ENCODE measurements at places on chromosomes 4 and X. TPM values are rescaled to one million over a fixed set of nuclear protein-coding genes. Genes with fewer than 3 reads are reported as not detected.

Gene STATH
- polyA plus RNA-seq: 1.5 TPM

- DNase-seq: no peak
Observed at GRCh38 chr4:168569066-168569930, 72.4 kb downstream of the PALLD start.

GRCh38 chr4:139188648-139189416, 11.8 kb upstream of the ELF2 start:
- no peak for DNase-seq

- DNase-seq: no peak
Observed at GRCh38 chr4:122865425-122865824, 38.8 kb downstream of the FGF2 start.

GRCh38 chr4:8215001-8215427, 15.9 kb downstream of the SH3TC1 start:
- peak; percentile 71 for DNase-seq

Gene TIGD2
- 15.0 TPM for polyA plus RNA-seq

GRCh38 chr4:687048-687970, 1.6 kb downstream of the SLC49A3 start:
- no peak for DNase-seq

GRCh38 chr4:145436796-145437195, 44.9 kb upstream of the SMAD1 start:
- no peak for DNase-seq

DNA sequence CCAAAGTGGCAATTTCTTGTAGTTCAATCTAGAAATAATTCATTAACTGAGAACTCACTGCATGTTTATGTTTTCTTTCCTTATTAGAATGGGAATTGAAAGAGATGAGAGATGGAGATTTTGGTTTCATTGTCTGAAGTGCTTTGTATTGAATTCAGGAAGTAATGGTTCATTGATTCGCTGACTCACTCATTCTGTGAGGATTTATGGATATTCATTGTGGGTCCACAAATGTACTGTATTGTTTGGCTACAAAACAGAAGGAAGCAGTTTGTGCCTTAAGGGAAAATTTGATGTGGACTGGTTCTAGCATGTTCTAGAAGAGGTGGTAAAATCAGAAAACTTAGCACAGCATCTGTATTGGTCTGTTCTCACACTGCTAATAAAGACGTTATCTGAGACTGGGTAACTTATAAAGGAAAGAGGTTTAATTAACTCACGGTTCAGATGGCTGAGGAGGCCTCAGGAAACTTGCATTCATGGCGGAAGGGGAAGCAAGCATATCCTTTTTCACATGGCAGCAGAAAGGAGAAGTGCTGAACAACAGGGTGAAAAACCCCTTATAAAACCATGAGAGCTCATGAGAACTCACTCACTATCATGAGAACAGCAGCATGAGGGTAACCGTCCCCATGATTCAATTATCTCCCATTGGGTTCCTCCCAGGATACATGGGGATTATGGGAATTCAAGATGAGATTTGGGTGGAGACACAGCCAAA, 132.3 kb upstream of the VCX3A start:
- DNase-seq: no peak

DNA sequence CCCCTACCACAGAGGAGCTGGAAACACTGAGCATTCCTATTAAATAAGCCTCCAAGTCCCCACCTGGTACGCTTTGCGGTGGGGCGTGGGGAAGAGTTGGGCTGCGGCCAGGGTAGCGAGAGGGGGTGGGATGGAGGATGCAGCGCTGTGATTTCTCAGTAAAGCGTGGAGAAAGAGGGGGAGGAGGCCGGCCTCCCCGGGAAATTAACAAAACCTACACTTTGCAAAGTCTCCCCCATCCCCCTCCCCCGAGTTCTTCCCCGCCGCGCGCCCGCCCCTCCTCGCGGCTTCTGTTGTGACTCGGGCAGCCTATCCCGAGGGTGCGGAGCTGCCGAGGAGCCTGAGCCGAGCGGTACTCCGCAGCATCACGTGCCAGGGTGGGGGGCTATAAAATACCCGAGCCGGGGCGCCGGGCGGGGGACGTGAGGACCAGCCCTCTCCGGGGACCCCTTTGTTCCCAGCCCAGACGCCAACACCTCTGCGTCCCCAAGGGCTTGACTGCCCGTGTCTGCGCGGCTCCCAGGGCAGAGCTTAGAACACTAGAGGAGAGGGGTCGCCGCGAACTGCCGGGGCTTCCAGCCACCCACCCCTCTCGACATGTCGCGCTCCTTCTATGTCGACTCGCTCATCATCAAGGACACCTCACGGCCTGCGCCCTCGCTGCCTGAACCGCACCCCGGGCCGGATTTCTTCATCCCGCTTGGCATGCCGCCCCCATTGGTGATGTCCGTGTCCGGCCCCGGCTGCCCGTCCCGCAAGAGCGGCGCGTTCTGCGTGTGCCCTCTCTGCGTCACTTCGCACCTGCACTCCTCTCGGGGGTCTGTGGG, at the start of gene GSX2:
Gene GSX2, plus strand, starts transcription at position 416 of the 827 bp plus-strand sequence. Its CDS starts 182 bp downstream, at position 598.
- no peak for DNase-seq

- DNase-seq: no peak
Observed at GRCh38 chr4:146842876-146843275, 102.8 kb downstream of the TTC29 start.

- DNase-seq: no peak
Observed at GRCh38 chr4:12897954-12898353, 586.2 kb downstream of the RAB28 start.

DNA sequence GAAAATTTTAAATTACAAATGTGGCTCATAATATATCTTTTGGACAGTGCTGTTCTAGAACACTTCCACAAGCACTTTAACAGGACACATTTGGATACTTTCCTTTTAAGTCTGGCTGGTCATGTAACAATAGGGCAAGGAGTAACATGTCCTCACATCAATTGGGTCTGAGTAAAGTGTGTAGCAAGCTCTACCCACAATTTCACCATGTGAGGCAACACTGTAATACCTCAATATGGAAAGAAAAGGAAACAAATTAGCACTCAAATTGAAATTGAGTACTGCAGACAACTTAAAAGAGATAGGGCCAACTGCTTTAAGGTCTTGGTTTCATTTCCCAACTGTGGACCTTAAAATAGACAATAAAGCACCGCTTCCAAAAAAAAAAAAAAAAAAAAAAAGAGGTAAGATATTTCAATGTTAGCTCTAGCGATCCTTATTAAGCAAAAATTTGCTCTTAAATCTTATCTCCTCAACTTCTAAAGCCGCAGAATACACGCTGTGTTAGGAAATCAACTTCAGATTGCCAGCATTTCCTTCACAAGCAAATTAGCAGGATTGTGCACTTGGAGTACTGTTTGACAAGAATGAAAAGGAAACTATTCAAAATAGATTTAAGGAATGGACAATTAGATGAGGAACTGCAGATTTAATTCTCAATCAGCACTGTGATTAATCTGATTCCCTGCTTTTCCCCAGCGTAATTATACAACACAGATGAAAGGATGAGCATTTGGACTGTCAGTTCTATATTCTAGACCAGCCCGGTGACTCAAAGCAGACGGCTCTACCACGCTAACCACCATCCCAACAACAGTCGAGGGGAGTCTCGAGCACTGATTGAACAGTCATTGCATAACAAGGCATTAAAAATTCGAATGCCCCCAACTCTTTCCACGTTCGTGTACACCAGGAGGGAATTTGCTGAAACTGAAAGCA, 1.6 kb downstream of the CASK start:
- DNase-seq: no peak

DNA sequence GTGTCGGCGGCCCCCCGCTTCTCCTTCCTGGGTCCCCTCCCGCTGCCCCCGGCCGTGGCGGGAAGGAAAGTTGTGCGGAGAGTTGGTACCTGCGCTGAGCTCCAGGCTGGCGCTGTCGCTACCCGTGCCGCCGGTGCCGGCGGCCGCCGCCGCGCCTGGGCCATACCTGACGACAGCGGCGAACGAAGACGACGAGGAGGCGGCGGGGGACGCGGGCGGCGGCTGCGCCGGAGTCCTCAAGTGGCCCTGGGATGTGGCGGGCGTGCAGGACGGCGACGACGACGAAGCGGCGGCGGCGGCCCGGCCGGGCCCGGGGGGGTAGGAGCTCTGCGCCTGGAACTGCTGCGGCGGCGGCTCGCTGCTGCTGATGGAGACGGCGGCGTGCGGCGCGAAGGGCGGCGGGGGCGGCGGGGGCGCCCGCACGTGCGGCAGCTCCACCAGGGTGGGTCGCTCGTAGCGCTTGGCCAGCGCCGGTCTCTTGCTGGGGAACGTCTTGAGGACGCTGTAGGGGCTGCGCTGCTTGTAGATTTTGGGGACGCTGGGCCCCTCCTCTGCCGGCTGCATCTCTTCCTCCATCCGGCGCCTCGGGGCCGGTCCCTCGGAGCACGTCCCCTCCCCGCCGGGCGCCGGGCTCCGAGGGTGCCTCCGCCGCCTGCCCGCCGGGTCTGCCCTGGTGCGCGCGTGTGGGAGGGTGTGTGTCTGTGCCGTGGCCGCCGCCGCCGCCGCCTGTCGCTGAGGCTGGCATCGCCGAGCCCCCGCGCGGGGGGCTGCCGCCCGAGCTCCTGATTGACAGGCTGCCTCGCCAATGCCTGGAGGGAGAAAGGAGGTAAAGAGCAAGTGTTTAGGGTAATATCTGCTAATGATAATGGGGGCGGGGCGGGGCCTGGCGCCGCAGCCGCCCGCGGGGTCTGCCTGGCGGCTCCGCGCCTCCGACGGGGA, 618 bp downstream of the BEND4 start:
- DNase-seq: peak; percentile 43

DNA sequence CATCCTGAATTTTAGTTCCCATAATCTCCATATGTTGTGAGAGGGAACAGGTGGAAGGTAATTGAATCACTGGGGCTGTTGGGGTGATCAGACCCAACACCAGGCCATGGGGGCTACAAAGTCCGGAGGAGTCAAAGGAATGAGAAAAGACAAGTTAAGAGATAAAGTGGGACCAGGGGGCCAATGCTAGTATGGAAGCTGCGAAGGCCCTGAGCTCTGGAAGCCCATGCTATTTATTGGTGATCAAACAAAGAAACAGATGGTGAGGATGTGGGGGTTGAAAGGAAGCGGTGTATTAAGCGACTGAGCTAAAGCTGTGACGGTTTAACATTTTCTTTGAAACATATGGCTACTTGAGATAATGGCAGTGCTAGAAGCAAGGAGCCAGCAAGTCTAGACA, 132.8 kb downstream of the PDGFC start:
- no peak for DNase-seq

GRCh38 chrX:139554991-139555675, 24.6 kb downstream of the F9 start:
- DNase-seq: no peak

GRCh38 chr4:112109360-112110058, 35.7 kb upstream of the FAM241A start:
- no peak for DNase-seq

DNA sequence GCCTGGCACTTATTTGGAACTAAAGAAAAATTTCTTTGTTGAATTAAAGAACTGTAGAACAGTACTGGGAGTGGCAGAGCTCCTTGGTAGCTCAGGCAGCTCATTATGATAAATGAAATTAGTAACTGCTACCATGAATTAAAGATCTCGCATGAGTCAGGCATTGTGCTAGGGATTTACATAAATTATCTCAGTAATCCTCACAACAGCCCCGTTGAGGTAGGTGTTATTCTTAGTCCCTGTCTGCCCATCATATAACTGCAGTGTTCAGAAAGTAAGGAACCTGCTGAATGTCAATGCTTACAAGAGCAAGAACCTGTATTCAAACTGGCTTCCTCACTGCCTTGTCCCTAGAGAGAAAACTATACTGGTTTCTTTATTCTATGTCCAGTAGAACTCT, 108.3 kb downstream of the NLGN4X start:
- no peak for DNase-seq

- no peak for DNase-seq
Observed at GRCh38 chr4:163810755-163811154, 316.3 kb downstream of the TMA16 start.

- DNase-seq: no peak
Observed at GRCh38 chrX:38627683-38628082, 66.3 kb downstream of the TSPAN7 start.

DNA sequence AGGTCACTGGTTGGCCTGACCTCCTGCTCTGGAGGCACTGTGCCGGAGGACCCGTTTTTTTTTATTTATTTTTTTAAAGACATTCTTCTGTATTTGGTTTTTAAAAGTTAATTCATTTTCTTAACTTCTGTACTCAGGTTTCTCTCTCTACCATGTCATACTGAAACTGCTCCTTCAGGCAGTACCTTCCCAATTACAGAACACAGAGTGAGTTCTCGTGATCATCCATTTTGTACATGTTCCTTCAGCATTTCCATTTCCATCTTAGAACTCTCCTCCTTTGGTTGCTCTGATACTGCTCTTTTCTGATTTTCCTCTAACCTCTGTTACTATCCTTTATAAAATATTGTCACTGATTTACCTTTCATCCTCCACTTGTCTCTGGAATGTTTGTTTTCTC, 17.9 kb downstream of the UBE2K start:
- DNase-seq: no peak

Gene ANK2
- 80.7 TPM for polyA plus RNA-seq

Gene ADGRG4
- polyA plus RNA-seq: not detected

DNA sequence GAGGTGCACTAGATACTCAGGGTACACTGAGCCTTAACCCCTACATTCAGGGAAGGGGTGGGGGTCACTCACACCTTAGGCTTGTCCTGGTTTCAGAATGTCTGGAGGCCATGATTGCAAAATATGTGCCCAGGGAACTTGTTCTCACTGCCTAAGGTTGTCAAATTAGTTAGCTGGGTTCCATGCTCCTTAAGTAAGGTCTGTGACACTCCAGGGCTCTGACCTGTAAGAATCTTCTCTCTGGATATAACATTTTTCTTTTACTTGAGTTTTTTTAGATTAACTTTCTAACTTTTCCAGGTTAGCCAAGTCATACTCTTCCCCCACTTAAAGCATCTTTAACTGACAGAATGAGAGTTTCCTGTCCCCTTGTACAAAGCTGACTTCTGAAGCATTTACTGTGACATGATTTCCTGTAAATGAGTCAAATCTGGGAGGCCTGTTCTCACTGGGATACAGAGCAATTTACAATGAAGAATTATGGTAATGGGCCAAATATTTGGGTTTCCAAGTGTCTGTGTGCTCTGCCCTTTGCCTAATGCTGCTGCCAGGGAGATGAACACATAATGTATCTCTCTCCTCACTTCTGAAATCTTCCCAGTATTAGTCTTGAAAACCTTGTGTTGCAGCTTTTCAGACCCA, 101.7 kb downstream of the GATB start:
- DNase-seq: no peak

Gene TLR6
- polyA plus RNA-seq: 1.0 TPM

DNA sequence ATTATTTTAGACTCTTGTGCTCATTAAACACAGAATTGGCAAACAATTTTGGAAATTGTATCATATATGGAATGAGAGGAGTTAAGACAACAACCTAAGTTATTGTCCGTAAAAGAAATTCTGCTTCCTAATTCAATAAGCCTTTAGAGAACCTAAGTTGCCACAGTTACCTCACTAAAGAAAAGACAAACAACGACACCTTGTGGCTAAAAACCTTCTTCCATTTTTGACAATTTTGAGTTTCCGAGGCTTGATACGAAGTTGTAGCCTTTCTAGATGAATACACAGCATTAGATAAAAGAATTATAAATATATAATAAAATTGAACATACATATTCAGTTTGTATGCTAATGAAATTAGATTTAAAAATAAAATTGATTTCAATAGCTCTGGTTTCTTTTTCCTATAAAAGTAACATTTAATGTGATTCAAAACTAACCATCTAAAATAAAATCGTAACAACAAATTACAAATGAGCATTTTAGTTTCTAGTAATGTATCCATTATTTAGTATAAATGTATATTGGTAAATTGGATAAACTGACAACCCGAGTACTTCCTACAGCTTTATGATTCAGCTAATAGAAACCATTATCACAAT, 275.1 kb downstream of the GPM6A start:
- peak; percentile 53 for DNase-seq

- DNase-seq: no peak
Observed at GRCh38 chrX:1072637-1073377, 139.6 kb downstream of the CRLF2 start.
